Daoy (cell line): ENCODE measurements at places on chromosomes 1 and 21. TPM values are rescaled to one million over a fixed set of nuclear protein-coding genes. Genes with fewer than 3 reads are reported as not detected.

The TMOD4 gene
- 0.23 TPM in 1 of 2 replicates, not detected in the other for total RNA-seq

The LCE2A gene
- not detected in 2 replicates for total RNA-seq

The STYXL2 gene
- total RNA-seq, result not detected in 2 replicates

The MARK1 gene
- total RNA-seq, result 6.6 and 8.8 TPM in 2 replicates

The CR1 gene
- 0.03 TPM in 1 of 2 replicates, not detected in the other for total RNA-seq

The CYP4A22 gene
- not detected in 2 replicates for total RNA-seq

The ARID1A gene
- 12.4 and 12.6 TPM in 2 replicates for total RNA-seq

The RGSL1 gene
- total RNA-seq, result not detected in 2 replicates

The OR2T11 gene
- not detected in 2 replicates for total RNA-seq

The RGS1 gene
- total RNA-seq, result not detected in 2 replicates

The FCAMR gene
- not detected in 2 replicates for total RNA-seq

The GJB4 gene
- total RNA-seq, result 0.06 TPM in 1 of 2 replicates, not detected in the other

The ZNF697 gene
- total RNA-seq, result 16.6 and 18.1 TPM in 2 replicates
